Stimulated activated CD4-positive, alpha-beta T cell treated with anti-CD3 and anti-CD28 coated beads, TNF-alpha, amount 100 ng/mL, for 48 hours (primary cell): ENCODE measurements at places on chromosomes 3 and 15.

DNA sequence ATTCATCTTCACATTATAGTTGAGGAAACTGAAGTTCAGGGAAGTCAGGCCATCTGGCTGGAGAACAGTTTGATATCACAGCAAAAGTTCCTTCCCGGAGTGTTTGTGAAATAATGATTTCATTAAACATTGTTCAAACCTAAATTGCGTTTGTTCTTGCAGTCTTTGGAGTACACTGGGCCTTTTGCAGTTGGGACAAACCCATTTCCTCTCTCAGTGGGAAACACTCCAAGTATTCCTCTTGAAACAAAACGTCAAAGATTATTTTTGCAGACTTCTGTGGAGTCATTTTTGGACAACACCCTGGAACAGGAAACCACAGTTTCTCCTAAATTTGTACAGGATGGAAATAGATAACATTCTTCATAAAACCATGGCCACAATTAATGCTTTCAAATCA lies 287.5 kb downstream of the PTPRG start:
- no peak for DNase-seq

DNA sequence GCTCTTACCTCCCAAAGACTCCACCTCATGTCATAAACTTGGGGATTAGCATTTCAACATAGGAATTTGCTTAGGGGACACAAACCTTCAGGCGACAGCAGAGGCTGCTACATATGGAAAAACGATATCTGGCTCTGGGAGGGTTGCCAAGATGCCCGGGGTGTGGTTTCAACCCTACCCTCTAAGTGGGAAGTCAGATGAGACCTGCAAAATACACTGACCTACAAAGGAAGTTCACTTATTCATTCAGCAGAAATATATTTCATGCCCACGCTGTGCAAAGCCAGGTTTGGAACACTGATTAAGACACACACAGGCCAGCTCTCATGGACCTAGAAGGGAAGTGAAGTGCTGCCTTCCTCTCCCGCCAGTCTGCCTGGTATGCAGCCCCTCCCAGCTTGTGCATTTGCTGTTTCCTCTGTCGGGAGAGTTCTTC lies 239.3 kb downstream of the FEZF2 start:
- no peak for DNase-seq

- no peak for DNase-seq
Observed at GRCh38 chr3:169389211-169389924, 274.1 kb downstream of the MECOM start.

- DNase-seq: no peak
Observed at GRCh38 chr15:23869396-23869795, 182.3 kb upstream of the NDN start.

- no peak for DNase-seq
Observed at GRCh38 chr15:66080717-66081398, 172.7 kb downstream of the MEGF11 start.

- no peak for DNase-seq
Observed at GRCh38 chr15:63049783-63050371, 7.3 kb downstream of the TPM1 start.

- no peak for DNase-seq
Observed at GRCh38 chr3:101722394-101723173, 1.8 kb upstream of the CEP97 start.

- DNase-seq: no peak
Observed at GRCh38 chr15:73127302-73127936, 75.2 kb downstream of the NEO1 start.

- no peak for DNase-seq
Observed at GRCh38 chr15:72820278-72820677, 36.7 kb upstream of the ADPGK start.

- no peak for DNase-seq
Observed at GRCh38 chr15:73631915-73632669, 1.1 kb downstream of the NPTN start.

DNA sequence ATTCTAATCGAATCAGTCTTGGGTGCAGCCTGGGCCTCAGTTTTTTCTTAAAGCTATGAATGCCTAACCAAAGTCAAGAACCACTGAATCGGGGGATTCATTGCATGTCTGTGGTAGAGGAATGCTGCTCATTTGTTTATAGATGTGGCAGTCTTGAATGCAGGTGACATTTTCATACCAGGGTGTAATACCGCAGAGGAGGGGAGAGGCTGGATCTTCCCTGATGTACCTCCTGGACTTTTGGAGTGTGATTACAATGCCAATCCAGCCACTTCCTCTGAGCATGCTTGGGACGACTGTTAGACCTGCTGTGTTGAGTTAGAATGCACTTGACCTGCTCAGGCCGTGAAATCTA lies 42.7 kb downstream of the GOLGA6A start:
- DNase-seq: no peak

- DNase-seq: no peak
Observed at GRCh38 chr15:71127083-71127482, 11.8 kb downstream of the THSD4 start.

DNA sequence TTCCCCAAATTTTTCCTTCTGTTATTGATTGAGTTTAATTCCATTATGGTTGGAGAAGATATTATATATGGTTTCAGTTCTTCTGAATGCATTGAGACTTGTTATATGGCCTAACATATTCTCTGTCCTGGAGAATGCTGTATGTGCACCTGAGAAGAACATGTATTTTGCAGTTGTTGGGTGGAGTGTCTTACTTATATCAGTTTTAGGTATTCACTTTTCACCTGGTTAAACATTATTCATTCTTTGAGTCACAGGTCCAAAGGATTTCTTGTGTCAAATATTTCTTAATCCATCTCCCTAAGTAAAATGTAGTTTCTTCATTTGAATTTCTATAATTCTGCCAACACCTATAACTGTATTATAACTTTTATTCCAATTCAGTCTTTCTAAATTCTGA lies 17.8 kb downstream of the ACKR2 start:
- no peak for DNase-seq

- no peak for DNase-seq
Observed at GRCh38 chr15:31302778-31303725, 23.6 kb upstream of the KLF13 start.

DNA sequence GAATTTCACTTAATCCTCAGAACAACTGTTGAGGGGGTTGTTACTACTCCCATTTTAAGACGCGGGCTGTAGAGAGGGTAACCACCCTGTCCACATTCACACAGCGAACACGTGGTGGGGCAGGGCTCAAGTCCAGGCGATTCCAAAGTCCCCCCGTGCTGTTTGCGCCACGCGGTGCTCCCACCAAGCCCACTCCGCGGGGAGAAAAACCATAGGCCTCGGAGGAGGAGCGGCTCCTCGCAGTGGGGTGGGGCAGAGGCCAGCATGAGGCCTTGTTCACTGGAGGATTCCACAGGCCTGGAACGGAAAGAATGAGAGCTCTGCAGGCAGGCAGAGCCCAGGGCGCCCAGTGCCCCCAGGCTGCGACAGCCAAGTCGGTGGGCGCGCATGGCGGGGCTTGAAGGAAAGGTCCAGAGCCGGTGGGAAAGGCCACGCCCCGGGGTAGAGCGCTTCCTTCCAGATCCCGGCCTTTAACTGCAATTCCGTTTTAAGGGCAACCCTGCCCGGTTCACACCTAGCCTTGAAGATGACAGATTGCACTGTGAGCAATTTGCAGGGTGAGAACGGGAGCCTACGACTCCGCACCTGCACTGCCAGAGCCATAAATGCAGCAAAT lies 161.8 kb upstream of the TBL1XR1 start:
- no peak for DNase-seq

GRCh38 chr15:96058103-96058851 lies 272.2 kb upstream of the NR2F2 start:
- DNase-seq: no peak

- DNase-seq: no peak
Observed at GRCh38 chr3:55198554-55198953, 270.7 kb upstream of the LRTM1 start.

DNA sequence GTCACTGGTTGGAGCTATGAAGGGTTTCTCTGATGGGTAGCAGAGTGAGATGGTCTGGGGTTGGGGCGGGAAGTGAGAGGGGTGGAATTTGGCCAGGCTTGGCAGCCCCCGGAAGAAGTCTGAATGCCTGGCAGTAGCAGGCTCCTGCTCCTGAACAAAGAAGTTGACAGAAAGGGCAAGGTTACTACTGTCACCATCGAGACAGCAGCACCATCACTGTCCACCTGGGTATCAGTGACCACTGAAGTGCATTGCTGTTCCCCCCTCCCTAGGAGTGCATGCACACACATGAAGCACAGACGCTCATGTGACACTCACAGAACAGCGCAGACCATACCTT lies 42.9 kb downstream of the COLQ start:
- DNase-seq: no peak

- DNase-seq: no peak
Observed at GRCh38 chr15:70045045-70045444, 52.7 kb downstream of the TLE3 start.

GRCh38 chr3:59784164-59784563 lies 734.3 kb upstream of the CFAP20DC start:
- no peak for DNase-seq

GRCh38 chr3:159989973-159990846 lies 1.6 kb downstream of the IL12A start:
- no peak for DNase-seq

- DNase-seq: no peak
Observed at GRCh38 chr3:161054860-161055604, 50.1 kb downstream of the B3GALNT1 start.

DNA sequence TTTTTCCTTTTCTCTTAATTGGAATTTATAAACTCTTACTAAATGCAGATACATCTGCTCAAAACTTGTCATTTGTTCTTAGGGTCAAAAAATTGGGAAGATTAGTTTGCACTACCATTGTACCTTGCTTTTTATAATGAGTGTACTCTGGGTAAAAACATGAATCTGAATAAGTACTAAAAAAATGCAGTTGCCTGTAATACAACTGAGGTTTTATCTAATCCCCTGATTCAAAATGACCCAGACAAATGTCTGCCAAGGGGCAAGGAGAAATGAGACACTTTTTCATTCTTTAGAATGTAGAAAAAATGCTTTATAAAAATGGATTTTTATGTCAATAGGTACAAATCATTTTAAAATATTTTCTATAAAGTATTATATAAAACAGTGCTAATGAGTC lies 42.4 kb downstream of the RASA2 start:
- DNase-seq: no peak

- DNase-seq: no peak
Observed at GRCh38 chr3:66998904-66999235, 763 bp downstream of the KBTBD8 start.

DNA sequence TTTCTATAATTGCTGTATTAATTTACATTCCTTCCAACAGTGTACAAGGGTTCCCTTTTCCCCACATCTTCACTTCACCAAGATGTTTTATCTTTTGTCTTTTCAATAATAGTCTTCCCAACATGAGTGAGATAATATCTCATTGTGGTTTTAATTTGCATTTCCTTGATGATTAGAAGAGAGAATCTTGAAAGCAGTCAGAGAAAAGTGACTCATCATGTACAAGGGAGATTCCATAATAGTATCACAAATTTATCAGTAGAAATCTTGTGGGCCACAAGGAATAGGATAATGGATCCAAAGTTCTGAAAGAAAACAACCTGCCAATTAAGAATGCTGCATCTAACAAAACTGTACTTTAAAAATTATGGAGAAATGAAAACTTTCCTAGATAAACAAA lies 189.3 kb downstream of the NECTIN3 start:
- no peak for DNase-seq
